Activated CD4-positive, CD25-positive, alpha-beta regulatory T cell treated with anti-CD3 and anti-CD28 coated beads, Interleukin-2, amount 50 U/mL, for 24 hours (primary cell): ENCODE measurements at places on chromosomes 7 and 10.

DNA sequence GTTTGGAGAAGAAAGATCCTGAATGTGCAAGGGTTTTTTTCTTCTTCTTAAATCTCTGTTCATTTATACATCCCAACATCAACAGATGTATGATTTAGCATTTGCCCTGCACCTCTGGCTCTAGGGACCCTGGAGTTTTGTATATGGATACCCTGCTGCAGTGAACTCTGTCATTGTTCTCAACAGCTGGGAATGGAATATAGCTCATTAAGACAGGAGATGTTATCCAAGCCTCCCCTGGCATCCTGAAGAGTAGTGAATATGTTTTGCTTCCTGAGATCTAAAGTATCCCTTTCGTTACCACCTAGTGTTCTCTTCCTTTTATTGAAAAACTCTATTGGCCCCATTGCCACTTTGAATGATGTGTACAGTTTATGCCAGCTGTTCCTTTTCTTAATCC, 275.9 kb downstream of the EXOC4 start:
- ATAC-seq: no peak

GRCh38 chr10:14742815-14743214, 31.9 kb downstream of the FAM107B start:
- ATAC-seq: no peak

DNA sequence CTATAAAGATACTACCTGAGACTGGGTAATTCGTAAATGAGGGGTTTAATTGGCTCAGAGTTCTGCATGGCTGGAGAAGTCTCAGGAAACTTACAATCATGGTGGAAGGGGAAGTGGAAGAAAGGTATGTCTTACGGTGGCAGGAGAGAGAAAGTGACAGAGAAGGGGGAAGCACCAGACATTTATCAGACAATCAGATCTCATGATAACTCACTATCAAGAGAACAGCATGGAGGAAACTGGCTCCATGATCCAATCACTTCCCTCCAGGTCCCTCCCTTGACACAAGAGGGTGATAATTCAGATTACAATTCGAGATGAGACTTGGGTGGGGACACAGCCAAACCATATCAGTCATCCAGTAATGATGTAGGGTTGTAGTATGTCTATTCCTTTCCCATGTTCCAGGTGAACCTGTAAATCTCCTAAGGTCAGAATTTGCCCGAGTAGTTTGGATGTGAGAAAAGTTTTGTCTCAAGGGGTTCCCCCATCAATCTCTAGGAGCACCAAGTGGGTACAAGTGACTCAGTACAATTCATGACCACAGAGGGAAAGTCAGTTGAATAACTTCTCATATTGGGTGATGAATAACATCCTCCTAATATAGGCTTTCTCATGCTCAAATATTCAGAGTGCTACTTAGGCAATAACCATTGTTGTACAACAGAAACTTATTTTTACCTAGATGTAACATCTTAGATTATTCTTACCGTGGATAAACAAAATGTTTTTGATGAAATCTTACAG, 39.7 kb upstream of the MTPN start:
- ATAC-seq: peak; percentile 83

GRCh38 chr7:30436046-30436445, 42.5 kb downstream of the NOD1 start:
- ATAC-seq: no peak

GRCh38 chr7:18064242-18064838, 36.7 kb upstream of the PRPS1L1 start:
- ATAC-seq: no peak

- no peak for ATAC-seq
These were observed 552 bp upstream of the ZNF365 start for GRCh38 chr10:62373639-62373994.

DNA sequence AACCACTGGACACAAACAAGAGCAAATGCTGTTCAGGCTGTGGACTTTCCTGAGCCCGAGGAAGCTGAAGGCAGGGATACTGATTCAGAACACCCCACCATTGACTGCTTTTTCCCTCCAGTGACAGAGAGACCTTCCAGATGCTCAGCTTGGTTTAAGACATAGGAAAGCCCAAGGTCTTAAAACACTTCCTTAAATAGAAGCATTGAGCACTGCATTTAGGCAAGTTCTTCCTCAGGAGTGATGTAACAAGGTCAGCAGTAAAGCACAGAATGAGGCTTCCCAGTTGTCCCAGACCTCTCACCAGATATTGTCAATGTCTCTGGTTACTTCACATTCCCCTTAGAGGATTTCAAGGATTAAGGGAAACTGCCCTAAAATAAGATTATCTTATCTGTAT, 19.6 kb upstream of the CDCA7L start:
- no peak for ATAC-seq

DNA sequence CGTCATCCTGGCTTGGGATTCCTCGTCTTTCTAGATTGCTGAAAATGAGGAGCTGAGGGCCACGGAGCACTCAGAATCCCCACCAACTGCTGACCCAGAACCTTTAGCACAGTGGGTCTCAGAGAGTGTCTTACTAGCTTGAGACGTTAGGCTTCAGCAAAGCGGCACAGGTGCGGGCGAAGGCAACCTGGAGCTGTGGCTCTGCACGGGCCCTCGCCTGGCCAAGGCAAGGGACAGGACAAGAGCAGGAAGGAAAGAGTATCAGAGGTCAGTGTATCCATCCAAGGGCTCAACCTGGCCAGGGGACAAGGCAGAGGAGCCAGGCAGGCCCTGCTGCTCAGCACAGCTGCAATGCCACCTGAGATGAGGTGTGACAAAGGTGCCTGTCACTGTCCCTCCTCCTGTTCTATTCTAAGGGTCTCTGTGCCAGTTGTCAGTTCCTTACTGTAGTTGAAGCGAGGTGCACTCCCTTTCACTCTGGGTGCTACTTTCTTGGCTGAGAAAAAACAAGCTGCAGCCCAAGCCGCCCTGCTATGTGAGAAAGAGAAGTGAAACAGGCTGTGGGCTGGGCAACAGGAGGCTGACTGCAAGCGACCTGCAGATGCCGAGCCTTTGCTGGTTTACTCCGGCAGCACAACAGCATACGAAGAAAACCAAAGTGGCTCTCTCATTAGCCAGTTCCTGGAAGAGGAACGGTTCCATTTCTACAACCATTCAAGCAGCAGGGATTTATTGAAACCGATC, 33.3 kb upstream of the KDM7A start:
- peak; percentile 60 for ATAC-seq

- peak; percentile 35 for ATAC-seq
These were observed 19.8 kb downstream of the ERCC6 start for GRCh38 chr10:49518982-49519578.

- ATAC-seq: no peak
These were observed 432.9 kb downstream of the DNAJB6 start for GRCh38 chr7:157769526-157770215.

DNA sequence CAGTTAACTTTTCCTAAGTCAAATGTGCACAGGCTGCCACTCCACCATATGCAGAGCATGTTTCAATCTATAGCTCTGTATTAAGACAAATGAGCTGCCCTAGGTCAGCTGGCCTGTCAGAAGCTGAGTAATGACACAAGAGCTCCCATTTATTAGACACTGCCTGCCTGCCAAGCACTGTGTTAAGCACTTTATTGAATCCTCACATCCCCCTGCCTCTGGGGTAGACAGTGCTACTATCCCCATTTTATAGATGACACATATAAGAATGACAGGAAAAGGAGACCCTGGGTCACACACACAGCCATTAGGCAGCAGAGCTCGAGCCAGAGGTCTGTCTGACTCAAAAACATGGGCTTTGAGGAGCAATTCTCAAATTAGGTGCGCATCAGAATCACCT, 179.8 kb upstream of the PDE1C start:
- no peak for ATAC-seq

DNA sequence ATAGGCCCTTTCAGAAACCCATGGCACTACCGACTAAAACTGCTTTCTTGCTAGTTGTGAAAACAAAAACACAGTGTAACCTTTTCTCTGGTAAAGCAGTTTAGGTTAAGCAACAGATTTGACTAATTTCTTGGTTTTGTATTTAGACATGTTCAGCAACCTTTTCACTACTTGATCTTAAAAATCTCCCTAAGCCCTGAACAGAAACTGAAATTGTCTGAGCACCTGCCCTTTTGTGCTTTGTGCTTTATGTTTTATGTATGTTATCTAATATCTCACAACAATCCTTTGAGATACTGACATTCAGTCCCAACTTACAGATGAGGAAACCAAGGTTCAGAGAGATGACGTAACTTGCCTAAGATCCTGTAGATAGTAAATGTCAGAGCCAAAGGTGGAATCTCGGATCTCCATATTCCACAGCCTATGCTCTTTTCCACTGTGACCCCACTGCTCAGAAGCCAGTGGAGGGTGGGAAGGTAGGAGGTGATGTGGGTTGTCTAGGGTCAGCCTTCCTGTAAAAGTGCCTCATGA, 146.6 kb downstream of the LCOR start:
- ATAC-seq: peak; percentile 82

- no peak for ATAC-seq
These were observed 37.7 kb downstream of the PPP1R17 start for GRCh38 chr7:31724696-31725095.

DNA sequence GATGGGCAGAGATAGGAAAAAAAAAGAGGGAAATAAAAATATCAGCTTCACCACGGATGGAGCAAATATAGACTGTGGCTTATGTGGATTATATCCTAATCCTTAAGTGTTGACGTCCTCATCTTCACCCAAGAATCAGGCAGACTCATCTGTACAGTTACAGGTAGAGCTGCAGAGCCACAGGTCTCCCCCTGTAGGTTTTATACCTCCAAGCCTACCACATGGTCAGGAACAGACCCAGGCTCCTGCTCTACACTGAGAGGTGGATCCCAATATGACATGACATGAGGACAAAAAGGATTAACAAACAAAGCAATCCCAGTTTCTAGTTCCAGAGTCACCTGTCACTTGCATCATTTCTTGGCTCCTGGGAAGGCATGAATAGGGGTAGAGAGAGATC, 400.8 kb downstream of the SEMA3D start:
- no peak for ATAC-seq

- ATAC-seq: no peak
These were observed 7.9 kb upstream of the RALA start for GRCh38 chr7:39615350-39615975.

DNA sequence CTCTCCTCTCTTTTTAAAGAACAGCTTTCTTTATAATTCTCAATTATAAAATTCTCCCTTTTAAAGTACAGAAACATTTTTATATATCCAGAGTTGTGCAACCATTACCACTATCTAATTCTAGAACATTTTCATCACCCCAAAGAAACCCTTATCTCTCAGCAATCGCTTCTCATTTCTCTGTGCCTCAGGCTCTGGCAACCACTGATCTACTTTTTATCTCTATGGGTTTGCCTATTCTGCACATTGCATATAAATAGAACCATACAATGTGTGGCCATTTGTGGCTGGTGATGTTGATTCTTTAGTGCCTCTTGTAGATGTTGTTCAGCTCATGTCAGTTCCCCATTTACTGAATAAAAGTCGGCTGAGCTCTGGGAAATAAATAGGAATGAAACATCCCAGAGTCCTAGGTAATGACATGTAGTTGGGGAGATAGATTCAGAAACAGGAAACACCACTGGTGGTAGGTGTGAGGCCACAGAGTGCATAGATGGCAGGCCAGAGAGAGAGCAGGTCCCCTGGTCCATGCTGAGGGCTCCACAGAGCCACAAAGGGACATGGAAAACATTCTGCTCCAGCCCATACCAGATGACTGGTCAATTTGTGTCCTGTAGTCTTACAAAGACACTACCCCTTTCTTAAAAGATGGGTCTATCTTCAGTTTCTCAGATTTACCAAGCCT, 126.5 kb downstream of the PLPP4 start:
- no peak for ATAC-seq

GRCh38 chr7:15681186-15681585, 5.3 kb downstream of the MEOX2 start:
- no peak for ATAC-seq

DNA sequence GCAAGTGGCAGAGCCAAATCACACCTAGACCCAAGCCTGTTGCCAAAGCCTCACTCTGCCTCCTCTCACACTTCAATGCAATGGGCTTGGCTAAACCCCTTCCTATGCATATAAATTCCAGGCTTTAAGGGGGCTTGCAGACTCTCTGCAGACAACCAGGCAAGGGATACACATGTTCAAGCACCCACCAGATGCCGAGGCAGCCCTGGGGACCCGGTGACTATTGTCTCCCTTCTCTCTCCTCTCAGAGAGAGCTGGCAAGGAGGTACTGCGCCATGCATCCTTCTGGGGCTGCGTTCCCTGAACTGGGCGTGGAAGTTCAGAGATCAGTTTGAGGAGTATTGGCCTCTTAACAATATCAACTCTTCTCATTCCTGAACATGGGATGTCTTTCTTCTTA, 131.2 kb downstream of the ARHGAP22 start:
- ATAC-seq: no peak

- no peak for ATAC-seq
These were observed 74.5 kb upstream of the PRKCQ start for GRCh38 chr10:6654571-6654970.

DNA sequence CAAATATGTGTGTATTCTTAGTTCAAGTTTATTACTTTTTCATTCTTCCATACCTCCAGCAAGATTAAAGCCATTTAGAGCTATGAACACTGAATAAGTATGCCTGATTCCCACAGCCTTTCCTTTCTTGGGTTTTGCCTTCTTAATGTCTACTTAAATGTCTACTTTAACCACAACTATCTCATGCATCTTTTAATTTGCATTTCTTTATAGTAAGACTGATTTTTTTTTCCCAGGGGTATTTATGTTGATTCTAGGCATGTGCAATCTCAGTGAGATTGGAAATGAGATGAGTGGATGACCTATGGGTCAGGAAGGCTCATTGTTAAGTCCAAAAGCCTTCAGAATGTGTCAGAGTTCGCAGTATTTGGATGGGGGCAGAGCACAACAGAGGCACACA, 3.6 kb downstream of the PCBD1 start:
- ATAC-seq: no peak

DNA sequence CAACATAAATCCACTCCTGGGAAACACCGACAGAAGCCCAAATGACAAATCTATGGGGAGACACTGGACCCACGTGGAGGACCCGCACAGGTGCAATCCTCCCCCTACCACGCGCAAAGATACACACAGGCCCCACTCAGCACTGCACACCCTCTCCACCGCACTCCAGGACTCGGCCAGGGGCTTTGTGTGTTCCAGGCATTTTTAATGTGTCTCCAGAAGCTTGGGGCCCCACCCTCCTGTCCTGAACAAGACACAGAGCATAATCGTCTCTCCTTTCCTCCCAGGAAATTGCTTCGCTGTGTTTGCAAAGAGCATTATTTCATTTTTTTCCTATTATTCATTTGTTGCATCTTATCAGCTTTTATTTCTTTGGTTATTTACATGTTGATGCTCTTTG, 82.8 kb downstream of the GLI3 start:
- no peak for ATAC-seq

DNA sequence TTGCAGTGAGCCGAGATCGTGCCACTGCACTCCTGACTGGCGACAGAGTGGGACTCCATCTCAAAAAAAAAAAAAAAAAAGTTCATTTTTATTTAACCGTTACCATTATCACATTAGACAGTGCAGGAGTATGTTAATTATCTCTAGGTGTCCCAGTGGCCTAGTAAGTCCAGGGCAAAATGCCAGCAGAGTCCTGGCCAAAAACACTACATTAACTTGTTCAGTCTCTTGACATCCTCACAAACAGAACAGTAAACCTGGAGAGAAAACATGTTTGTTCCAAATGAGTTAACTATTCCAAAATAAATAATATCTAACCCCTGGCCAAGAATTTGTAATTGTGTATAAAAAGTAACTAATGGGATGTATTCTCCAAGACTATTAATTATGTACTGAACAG, 43.2 kb downstream of the PTPRZ1 start:
- ATAC-seq: no peak
